Subcutaneous preadipocyte (primary cell): ENCODE measurements at places on chromosomes 12 and 14. TPM values are rescaled to one million over a fixed set of nuclear protein-coding genes. Genes with fewer than 3 reads are reported as not detected.

The CLEC4A gene
- 0.78 TPM in 1 of 2 replicates, not detected in the other for total RNA-seq

The CLEC9A gene
- total RNA-seq, result not detected in 2 replicates

The CFAP54 gene
- 1.1 and 1.4 TPM in 2 replicates for total RNA-seq

The SOAT2 gene
- total RNA-seq, result under 0.01 TPM in 1 of 2 replicates, not detected in the other

The GALNT16 gene
- 2.3 and 3.3 TPM in 2 replicates for total RNA-seq

The KRT72 gene
- total RNA-seq, result not detected in 2 replicates

The C12orf42 gene
- not detected in 2 replicates for total RNA-seq

The GPR65 gene
- under 0.01 TPM in 1 of 2 replicates, not detected in the other for total RNA-seq

The TMEM132C gene
- total RNA-seq, result under 0.01 TPM in 1 of 2 replicates, not detected in the other

The ZNF891 gene
- 1.1 and 1.4 TPM in 2 replicates for total RNA-seq

The CDKL1 gene
- total RNA-seq, result 14.7 and 32.5 TPM in 2 replicates

The PHC1 gene
- total RNA-seq, result 16.9 and 20.7 TPM in 2 replicates

The RIMBP2 gene
- total RNA-seq, result not detected in 2 replicates

The OASL gene
- total RNA-seq, result 0.73 and 1.6 TPM in 2 replicates

The FBLN5 gene
- 34.2 and 41.1 TPM in 2 replicates for total RNA-seq

The SPTB gene
- not detected in 2 replicates for total RNA-seq

The SPATA7 gene
- 12.5 and 16.9 TPM in 2 replicates for total RNA-seq

The GARIN6 gene
- total RNA-seq, result not detected in 2 replicates
